Epithelial cell of proximal tubule (primary cell): ENCODE measurements at places on chromosomes 12 and 14.

GRCh38 chr12:685388-685787, 22.1 kb upstream of the NINJ2 start:
- DNase-seq, result peak; percentile 16

- DNase-seq, result no peak
These were observed 172.3 kb downstream of the PPM1H start for GRCh38 chr12:62762645-62763044.

DNA sequence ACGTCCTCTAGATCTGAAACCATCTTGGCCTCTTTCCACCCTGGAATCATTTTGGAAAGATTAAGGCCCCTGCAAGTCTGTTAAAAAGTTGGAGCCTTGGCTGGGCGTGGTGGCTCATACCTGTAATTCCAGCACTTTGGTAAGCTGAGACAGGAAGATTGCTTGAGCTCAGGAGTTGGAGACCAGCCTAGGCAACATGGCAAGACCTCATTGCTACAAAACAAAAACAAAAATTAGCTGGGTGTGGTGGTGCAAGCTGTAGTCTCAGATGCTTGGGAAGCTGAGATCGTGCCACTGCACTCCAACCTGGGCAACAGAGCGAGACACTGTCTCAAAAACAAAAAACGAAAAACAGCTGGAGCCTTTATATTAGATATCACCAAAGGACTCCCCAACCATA, 10.9 kb upstream of the ABCD4 start:
- DNase-seq, result no peak

DNA sequence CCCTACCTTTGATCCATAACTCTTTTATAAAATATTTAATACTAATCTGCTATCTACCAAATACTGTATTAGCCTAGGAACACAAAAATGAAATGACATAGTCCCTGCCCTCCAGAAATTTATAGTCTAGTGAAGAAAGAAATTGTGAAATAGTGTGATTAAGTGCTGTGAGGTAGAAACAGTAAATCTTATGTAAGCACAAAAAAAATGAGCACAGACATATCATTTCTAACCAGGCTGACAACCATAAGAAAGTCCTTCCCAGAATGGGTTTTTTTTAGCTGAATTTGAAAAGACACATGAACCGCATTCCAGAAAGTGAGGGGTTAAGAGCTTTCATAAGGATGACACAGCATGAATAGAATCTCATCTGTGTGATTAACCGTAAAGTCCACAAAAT, 145.9 kb downstream of the SOX5 start:
- no peak for DNase-seq

DNA sequence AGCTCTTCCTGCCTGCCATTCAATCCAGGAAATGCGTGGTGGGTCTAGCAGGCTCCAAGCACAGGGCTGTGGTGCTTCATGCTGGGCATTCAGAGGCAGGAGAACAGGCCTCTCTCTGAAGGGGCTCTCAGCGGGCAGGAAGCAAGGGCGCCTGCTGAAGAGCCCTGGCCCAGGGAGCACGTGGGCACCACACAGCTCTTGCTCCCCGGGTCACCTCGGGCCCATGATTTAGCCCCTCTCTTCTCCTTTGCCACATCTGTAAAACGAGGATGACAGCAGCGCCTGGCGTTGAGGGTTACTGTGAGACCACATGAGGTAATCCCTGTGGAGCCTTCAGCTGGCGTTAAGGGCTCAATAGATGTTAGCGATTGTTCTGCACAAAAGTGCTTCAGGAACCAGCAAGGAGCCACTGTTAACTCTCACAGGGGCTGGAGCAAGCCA, 37.6 kb upstream of the SPTLC2 start:
- no peak for DNase-seq

DNA sequence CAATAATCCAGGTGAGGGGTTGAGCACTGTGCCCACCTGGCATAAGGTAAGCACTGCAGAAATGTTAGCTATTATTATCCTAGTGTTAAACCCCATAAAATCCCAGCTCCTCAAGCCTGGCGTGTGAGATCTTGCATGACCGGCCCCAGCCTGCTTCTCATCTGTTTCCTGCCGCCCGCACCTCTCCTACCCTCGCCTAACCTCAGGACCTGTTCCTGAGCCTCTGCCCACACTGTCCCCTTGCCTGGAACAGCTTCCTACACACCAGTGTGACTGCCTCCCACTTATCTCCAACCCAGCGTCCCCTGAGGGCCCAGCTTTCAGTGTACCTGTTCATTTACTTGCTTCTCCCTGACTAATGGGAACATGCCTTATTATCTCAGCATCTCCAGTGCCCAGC, 24.7 kb downstream of the ISCA2 start:
- DNase-seq, result no peak

GRCh38 chr12:18922851-18923250, 184.9 kb downstream of the CAPZA3 start:
- DNase-seq, result no peak

DNA sequence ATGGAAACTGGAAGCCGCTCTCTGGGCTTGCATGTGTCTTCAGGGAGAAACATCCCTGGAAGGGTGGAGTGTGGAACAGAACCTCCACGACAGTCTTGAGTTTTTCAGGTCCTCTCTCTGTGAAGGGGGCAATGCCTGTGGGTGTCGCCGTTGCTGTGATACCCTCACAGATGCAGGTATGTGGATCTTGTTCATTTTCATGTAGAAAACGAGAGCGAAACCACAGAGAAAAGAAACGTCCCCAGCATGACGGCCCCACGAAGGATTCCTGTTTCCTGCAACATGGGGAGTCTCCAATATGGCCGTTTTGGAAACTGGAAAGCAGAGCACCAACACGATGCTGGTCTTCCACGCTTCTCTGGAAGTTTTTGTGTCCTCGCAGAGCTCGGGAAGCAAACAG, 187.9 kb downstream of the ALG10 start:
- DNase-seq, result no peak

GRCh38 chr14:62663456-62663821, 381.8 kb downstream of the KCNH5 start:
- DNase-seq, result no peak

GRCh38 chr12:8894986-8895385, 19.3 kb upstream of the PHC1 start:
- no peak for DNase-seq

GRCh38 chr12:24135158-24135850, 185.8 kb upstream of the SOX5 start:
- DNase-seq, result no peak

- no peak for DNase-seq
These were observed 16.4 kb downstream of the OTUB2 start for GRCh38 chr14:94042433-94043091.

GRCh38 chr14:84250893-84251292, 1279.1 kb upstream of the FLRT2 start:
- no peak for DNase-seq

- DNase-seq, result no peak
These were observed 628 bp downstream of the TAS2R30 start for GRCh38 chr12:11133816-11134215.

DNA sequence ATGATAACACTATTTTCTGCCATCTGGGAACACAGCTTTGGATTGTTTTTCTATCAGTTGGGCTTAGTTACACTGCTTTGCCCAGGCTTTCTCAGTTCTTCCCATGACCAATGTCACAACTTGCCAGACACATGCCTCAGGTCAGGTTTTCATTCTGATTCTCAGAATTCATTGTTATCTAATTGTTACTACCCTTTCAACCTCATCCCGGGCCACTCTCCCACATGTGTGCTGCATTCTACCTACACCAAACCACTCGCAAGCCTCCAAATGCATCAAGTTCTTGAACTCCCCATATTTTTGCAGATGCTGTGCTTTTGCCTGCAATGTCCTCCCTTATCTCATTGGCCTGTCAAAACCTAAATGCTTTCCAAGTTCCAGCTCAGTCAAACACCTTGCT, 36.3 kb downstream of the NELL2 start:
- no peak for DNase-seq
